ENCODE measurements at places on chromosomes 16 and 17.

DNA sequence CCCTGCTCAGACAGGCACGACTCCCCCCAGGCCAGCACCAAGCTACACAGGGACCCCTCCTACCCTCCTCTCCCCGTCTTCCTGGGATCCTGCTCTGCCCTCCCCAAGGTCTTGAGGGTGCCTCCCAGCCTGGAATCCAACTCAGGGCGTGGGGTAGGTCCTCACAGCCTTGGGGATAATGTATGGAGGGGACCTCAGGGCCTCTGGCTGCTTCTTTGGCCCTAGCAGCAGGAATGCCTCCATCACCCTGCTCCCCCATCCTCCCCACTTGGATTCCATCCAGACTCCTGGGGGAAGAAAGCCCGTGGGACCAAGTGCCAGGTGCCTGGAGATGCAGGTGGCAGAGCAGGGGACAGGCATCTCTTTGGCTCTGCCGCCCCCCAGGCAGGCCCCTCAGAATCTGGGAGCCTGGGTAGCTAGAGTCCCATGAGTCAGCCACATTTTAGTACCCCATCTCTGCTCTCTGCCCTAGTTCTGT lies 10.7 kb upstream of the STAC2 start:
- no peak for DNase-seq

- no peak for DNase-seq
Measured at GRCh38 chr16:86739808-86740207, 161.5 kb downstream of the FOXL1 start.

DNA sequence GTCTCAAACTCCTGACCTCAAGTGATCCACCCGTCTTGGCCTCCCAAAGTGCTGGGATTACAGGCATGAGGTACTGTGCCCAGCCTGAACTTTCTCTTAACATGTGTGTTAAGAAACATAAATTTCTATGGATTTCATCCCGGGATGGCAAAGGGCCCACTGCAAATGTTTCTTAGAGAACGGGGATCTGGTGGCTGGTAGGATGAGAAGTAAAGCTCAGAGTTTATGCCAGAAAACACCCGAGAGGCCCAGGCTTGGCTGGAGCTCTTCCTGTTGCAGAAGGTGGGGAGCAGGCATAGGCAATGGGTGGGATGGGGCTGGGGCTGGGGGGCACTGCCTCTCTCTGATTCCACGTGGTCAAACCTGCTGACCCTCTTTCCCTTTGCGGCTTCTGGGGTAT lies 5.6 kb upstream of the CARHSP1 start:
- DNase-seq, result no peak

GRCh38 chr16:832652-833336 lies 32.3 kb upstream of the GNG13 start:
- DNase-seq, result no peak

DNA sequence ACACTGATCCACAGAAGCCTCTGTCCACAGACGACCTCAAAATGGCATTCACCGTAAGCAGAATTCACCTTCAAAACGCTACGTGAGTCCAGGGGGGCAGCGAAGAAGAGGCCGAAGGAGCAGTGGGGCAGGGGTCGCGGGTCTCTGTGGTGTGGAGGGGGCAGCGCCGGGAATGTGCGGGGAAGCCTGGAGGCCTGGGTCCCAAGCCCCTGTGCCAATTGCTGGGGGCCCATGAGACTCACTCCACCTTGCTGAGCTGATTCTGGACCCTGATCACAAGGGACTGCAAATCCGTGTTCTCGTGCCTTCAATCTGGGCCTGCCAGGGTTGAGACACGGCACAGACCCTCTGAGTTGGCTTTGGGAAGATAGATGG lies 43.3 kb upstream of the SMPD3 start:
- no peak for DNase-seq

All from neural progenitor cell (in vitro differentiated cells).